Fibroblast of the aortic adventitia (primary cell): ENCODE measurements at places on chromosomes 16 and 17. TPM values are rescaled to one million over a fixed set of nuclear protein-coding genes. Genes with fewer than 3 reads are reported as not detected.

Gene PLEKHG4
- total RNA-seq, result 13.3 and 24.3 TPM in 2 replicates

Gene PMFBP1
- total RNA-seq, result 0.09 and 0.33 TPM in 2 replicates

Gene UNC13D
- total RNA-seq, result 0.54 and 2.3 TPM in 2 replicates

Gene KDM6B
- total RNA-seq, result 5.7 and 32.1 TPM in 2 replicates

Gene EPN3
- not detected in 2 replicates for total RNA-seq
